ENCODE measurements at places on chromosomes 5 and 9. TPM values are rescaled to one million over a fixed set of nuclear protein-coding genes. Genes with fewer than 3 reads are reported as not detected.

SCGB3A2 gene
- not detected for total RNA-seq

SH3GL2 gene
- total RNA-seq: 0.09 TPM

IL13 gene
- not detected for total RNA-seq

CTXN3 gene
- not detected for total RNA-seq

ZNF608 gene
- 0.61 TPM for total RNA-seq

THBS4 gene
- total RNA-seq: not detected

Data from A549 treated with CORT108297 at 1 μM for 4 hours (cell line).